ENCODE measurements at places on chromosomes 7 and 10.

GRCh38 chr7:1950452-1951158 lies 280.5 kb downstream of the ELFN1 start:
- DNase-seq = no peak

GRCh38 chr10:92969151-92969550 lies 91.4 kb upstream of the CYP26C1 start:
- DNase-seq = no peak

- DNase-seq = no peak
Observed at GRCh38 chr10:123766761-123767160, 100.6 kb downstream of the GPR26 start.

- no peak for DNase-seq
Observed at GRCh38 chr10:114042895-114043531, 653 bp upstream of the ADRB1 start.

DNA sequence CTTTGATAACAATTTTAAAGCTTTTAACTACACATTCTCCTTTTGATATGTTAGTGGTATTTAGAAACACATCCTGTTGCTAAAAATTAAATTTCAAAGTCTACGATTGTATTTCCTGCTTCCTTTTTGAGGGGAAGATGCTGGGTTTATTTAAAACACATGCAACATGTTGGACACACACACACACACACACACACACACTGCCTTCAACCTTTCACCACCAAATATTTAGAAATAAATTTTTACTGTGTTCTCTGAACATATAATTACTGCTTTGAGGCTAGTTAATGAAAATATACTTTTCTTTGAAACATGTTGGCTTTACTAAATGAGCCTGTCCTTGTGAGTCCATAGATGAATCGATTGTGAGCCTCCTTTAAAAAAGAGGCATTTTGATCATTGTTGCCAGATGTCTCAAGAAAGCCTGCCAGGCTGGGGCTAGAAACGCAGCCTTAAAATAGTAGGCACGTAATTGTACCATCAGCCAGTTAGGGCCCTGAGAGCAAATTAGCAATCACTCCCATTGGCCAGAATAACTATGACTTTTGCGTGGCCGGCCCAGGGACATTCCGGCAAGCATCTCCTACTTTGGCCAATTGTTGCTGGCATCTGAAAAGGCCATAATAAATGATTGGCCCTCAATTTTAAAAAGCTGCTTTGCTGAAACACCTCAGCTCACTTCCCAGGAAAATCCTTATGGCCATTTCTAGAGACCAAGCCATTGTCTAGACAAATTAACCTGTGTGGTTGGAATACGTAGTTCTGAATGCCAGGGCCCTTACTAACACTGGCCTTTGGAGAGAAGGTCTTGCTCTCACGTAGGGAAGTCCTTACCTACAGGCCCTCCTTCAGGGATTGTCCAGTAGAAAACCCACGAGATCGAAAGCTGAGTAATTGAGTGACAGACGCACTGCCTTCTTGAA lies 9.9 kb upstream of the TEX36 start:
- DNase-seq = no peak

- DNase-seq = no peak
Observed at GRCh38 chr10:36033808-36034207, 391.7 kb upstream of the FZD8 start.

- no peak for DNase-seq
Observed at GRCh38 chr10:95263864-95264226, 27.0 kb downstream of the PDLIM1 start.

DNA sequence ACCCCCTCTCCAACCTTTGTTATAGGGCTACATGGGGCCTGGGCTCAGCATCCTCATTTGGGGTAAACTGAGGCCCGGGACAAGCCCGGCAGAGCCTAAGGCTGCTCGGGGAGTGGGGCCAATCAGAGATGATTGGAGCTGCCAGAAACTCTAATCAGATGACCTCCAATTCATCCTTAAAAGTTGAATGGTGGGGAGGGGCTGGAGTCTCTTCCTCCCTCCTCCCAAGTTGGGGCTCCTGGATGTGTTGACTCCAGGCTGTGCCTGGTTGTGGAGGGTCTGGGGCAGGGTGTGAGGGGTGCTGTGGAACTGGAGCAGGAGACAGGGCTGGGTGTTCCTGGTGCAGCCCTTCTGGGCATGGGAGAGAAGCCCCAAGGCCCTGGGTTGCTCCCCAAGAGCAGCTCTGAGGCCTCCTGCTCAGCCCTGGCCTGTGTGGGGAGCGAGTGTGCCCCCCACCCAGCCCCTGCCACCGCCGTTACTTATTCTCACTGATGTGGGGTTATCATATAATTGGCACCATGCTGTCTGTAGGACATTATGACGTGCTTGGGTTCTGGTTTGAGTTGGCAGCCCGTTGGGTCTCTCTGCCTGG lies 2.2 kb downstream of the BHLHA15 start:
- DNase-seq = no peak

DNA sequence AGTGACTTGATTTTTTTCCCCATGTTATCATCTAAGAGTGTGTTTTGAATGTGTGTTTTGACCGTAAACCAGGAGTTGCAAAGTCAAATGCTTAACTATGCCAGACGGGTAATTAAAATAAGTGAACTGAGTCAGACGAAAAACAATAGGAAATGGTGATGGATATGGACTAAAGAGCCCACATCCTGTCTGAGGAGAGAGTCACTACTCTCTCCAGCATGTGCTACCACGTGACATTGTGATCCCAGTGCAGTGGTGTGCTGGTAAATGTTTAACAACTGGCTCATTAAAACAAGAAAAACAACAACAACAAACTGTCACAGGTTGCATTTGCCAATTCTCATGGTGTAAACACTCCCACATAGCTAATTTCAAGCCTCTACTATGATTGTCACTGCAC lies 164.3 kb downstream of the SUGCT start:
- DNase-seq = no peak

GRCh38 chr7:156055206-156055822 lies 243.1 kb upstream of the SHH start:
- no peak for DNase-seq
